ENCODE measurements at places on chromosomes 11 and 22.

DNA sequence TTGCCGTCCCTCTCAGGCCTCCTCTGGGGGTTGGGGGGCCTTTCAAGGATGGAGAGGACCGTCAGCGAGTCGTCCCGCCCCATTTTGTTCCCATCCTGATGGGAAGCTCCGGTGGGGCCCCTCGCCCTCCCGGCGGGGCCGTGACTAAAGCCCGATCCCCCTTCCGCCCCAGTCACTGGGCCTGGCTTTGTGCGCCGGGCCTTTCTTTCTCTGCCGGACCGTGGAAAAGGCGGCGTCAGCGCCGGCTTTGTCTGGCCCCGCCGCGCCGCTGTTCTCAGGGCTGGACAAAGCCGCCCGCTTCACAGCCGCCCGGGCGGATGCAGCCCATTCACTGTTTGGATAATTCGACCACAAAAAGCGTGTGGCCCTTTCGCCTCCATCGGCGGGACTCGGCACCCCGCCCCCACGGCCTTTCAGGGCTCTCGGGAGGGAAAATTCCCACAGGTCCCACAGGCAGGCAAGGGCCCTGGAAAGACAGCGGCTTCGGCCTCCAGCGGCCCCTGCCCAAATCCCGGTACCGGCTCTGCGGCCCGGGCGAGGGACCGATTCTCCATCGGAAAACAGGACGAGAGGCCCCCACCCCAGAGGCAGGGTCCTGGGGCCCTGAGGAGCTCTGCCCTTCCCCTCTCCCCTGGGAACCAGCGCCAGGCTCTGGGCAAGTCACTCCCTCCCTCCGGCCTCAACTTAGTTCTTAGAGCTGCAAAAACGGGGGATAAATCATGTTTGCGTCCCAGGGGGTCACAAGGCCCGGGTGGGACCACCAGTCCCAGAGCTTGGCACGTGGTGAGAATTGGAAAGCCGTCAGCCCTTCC is 87.2 kb downstream of the WNT7B start:
- no peak for DNase-seq

DNA sequence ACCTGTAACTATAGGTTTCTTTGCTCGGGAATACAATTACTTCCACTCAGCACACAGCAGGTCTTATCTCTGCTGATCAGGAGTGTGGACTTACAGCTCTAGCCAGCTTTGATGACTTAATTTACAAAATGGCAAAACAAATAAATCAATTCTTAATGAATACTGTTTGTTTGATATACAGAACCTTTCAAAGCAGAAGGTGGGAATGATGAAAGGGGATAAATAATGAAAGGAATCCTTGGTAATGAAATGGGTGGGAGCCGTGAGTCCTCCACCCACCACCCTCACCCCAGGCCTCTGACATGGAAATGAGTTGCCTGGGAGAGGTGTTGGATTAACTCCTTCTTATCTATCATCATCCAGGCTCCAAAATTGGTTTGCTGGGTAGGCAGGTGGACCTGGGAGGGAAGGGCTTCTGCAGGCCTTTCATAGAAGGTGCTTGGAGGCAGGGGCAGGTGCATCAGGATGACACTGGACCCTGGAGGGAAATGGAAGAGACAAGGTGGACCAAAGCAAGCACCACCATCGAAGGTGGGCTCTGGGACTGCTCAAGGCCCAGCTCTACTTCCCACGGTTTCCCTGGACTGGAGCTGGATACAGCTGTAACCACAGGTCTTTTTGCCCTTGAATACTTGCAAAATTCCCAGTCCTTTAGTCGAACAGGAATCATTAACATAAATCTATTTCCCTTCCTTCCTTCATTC is 23.0 kb downstream of the POU2AF1 start:
- DNase-seq = no peak

- DNase-seq = no peak
Measured at GRCh38 chr11:47326198-47326597, 26.3 kb downstream of the MYBPC3 start.

- DNase-seq = no peak
Measured at GRCh38 chr22:32712644-32713355, 88.7 kb upstream of the TIMP3 start.

DNA sequence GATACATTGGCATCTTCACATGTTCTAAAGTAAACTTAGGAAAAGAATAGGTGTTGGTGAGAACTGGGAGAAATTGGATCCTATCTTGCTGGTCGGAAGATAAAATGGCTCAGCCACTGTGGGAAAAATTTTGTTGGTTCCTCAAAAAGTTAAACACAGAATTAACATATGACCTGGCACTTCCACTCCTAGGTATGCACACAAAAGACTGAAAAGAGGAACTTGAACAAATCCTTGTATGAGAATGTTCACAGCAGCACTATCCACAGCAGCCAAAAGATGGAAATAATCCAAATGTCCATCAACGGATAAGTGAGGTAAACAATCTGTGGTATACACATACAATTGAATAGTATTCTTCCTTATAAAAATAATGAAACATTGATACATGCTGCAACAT is 4.8 kb upstream of the TPH1 start:
- no peak for DNase-seq
